ENCODE measurements at places on chromosomes 4 and X. TPM values are rescaled to one million over a fixed set of nuclear protein-coding genes. Genes with fewer than 3 reads are reported as not detected.

DNA sequence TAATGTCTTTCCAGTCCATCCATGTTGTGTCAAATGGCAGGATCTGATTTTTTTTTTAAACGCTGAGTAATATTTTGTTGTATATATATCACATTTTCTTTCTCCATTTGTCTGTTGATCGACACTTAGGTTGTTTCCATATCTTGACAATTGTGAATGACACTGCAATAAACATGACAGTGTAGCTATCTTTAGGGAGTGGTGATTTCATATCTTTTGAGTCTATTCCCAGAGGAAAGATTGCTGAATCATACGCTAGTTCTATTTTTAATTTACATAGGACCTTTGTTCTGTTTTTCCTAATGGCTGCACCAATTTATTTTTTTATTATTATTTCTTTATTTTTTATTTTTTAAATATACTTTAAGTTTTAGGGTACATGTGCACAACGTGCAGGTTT is 470.7 kb downstream of the CCSER1 start:
- H3K36me3 ChIP-seq: no peaks in the 10 kb centered on the region
- no peak overlapping the region for H3K27ac ChIP-seq
- no peak for DNase-seq
- no peak overlapping the region for H3K4me3 ChIP-seq

DNA sequence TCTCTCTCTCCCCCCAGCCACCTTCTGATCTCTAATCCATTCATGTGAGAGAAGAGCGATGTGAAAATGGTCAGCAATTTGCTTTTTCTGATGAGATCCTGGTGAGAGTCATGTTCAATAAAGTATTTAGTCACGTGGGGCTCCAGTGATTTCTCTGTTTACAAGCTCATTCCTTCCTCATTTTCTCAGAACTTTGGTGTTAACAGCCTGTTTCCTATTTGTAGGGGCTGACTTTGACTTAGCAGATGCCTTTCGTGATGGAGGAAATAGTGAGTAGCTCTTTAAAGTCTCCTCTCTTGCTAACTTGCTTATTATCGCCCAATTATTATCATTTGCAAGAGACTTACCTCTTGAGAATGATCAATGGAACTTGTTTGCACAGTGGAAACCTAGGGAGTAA is 72.6 kb upstream of the CD99 start:
- no peaks in the 10 kb centered on the region for H3K4me1 ChIP-seq
- H3K36me3 ChIP-seq: no peaks in the 10 kb centered on the region
- H3K27ac ChIP-seq: no peak overlapping the region
- H3K27me3 ChIP-seq: no peaks in the 10 kb centered on the region
- H3K4me3 ChIP-seq: no peak overlapping the region

- no peaks in the 10 kb centered on the region for H3K4me1 ChIP-seq
- no peak overlapping the region for H3K4me3 ChIP-seq
- no peaks in the 10 kb centered on the region for H3K27me3 ChIP-seq
- DNase-seq: no peak
- no peak overlapping the region for H3K27ac ChIP-seq
Observed at GRCh38 chrX:138775517-138775916, 64.0 kb upstream of the FGF13 start.

GRCh38 chr4:93896516-93896915 is 68.0 kb downstream of the ATOH1 start:
- no peak overlapping the region for H3K27ac ChIP-seq
- no peaks in the 10 kb centered on the region for H3K27me3 ChIP-seq
- H3K4me1 ChIP-seq: no peaks in the 10 kb centered on the region
- H3K4me3 ChIP-seq: no peak overlapping the region
- no peak for DNase-seq
- no peaks in the 10 kb centered on the region for H3K36me3 ChIP-seq

DNA sequence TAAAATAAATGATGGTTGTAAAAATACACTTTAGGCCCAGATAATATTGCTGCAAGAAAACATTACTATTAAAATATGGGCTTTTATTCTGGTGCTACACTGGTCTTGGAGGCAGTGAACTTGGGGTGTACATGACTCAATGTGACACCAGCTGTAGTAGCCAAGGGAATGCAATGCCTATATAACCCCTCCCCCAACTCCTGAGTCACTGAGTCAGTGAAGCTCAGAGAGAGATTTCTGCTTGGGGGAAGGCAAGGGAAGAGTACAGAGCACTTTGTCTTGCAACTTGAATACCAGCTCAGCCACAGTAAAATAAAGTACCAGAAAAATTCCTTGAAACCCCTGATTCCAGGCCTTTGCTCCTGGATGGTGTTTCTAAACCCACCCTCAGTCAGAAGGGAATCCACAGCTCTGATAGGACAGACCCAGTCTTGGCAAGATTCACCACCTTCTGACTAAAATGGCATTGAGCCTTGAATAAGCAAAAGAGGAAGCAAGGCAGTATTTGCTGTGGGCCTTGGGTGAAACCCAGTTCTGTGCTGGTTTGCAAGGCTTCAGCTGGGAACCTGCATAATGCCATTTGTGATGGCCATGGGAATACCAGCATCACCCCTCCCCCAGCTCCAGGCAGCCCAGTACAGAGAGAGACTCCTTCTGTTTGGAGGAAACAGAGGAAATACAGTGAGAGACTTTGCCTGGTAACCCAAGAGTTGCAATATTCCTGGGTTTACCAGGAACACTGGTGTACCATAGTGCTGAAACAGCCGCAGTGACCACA is 209.9 kb downstream of the IQCM start:
- H3K27ac ChIP-seq: no peak overlapping the region
- no peak for DNase-seq
- no peak overlapping the region for H3K4me3 ChIP-seq
- no peaks in the 10 kb centered on the region for H3K4me1 ChIP-seq
- H3K36me3 ChIP-seq: no peaks in the 10 kb centered on the region

GRCh38 chrX:68726366-68726765 is 78.9 kb downstream of the STARD8 start:
- H3K27ac ChIP-seq: no peak overlapping the region
- DNase-seq: no peak
- no peaks in the 10 kb centered on the region for H3K4me1 ChIP-seq
- no peaks in the 10 kb centered on the region for H3K36me3 ChIP-seq
- H3K27me3 ChIP-seq: peaks cover 85% of the 10 kb centered on the region

- H3K4me3 ChIP-seq: no peak overlapping the region
- no peak for DNase-seq
- no peak overlapping the region for H3K27ac ChIP-seq
- no peaks in the 10 kb centered on the region for H3K27me3 ChIP-seq
- H3K4me1 ChIP-seq: no peaks in the 10 kb centered on the region
- H3K36me3 ChIP-seq: no peaks in the 10 kb centered on the region
Observed at GRCh38 chr4:152485726-152486276, 50.1 kb downstream of the FBXW7 start.

DNA sequence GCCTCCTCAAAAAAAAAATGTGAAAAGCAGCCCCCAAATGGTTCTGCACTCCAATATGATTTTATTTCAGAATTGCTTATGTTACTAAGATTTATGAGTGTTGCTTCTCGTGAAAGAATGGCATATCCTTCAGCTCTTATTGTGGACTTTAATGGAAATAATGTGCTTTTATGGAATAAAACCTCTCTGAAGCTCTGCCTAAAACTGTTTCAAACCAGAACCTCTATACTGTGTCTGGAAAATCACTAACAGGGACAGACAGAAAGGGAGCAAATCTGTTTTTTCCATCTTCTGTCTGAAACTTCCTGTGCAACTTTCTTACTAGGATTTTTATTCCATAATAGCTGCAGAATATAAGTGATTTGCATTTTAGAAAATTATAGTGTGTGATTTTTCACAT is 493.1 kb downstream of the ANKRD50 start:
- DNase-seq: no peak
- no peaks in the 10 kb centered on the region for H3K27me3 ChIP-seq
- no peak overlapping the region for H3K27ac ChIP-seq
- H3K4me3 ChIP-seq: no peak overlapping the region
- no peaks in the 10 kb centered on the region for H3K36me3 ChIP-seq

DNA sequence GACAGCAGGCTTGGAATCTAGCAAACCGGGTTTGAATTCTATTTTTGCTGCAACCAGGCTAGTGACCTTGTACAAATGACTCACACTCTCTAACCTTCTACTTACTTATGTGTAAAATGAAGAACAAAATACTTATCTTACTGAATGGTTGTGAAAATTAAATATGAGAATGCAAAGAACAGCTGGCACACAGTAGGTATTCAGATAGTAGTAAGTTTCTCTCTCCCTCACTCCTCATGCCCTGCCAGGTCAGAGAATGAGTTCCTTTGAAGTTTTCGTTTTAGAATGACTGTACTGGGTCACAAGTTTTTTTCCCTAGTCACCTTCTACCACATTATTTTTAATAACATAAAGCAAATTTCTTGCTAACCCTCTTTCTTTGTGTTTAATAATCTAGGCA is 33.0 kb downstream of the CISD2 start:
- no peaks in the 10 kb centered on the region for H3K4me1 ChIP-seq
- H3K36me3 ChIP-seq: no peaks in the 10 kb centered on the region
- H3K27ac ChIP-seq: no peak overlapping the region
- H3K4me3 ChIP-seq: no peak overlapping the region

DNA sequence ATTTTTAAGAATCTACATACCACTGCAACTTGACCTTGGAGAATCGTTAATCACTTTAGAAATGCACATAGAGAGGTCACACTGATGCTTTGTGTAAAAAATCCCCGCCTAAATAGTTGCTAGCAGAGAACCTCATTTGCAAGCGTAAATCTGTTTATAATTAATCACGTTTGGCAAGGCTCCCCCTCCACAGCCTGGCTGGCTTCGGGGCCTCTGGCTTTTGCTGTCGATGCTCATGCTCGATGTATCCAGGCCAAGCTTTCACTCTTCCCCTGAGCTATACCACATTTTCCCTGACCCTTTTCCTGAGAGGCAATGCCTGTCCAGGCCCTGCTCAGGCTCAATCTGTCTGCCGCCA is 23.4 kb downstream of the CYTL1 start:
- H3K4me1 ChIP-seq: no peaks in the 10 kb centered on the region
- H3K27ac ChIP-seq: no peak overlapping the region
- no peak for DNase-seq
- no peaks in the 10 kb centered on the region for H3K36me3 ChIP-seq
- H3K27me3 ChIP-seq: no peaks in the 10 kb centered on the region

- no peaks in the 10 kb centered on the region for H3K27me3 ChIP-seq
- DNase-seq: no peak
- no peak overlapping the region for H3K4me3 ChIP-seq
- no peaks in the 10 kb centered on the region for H3K4me1 ChIP-seq
- H3K27ac ChIP-seq: no peak overlapping the region
Observed at GRCh38 chr4:73803213-73803612, 33.3 kb upstream of the CXCL6 start.

DNA sequence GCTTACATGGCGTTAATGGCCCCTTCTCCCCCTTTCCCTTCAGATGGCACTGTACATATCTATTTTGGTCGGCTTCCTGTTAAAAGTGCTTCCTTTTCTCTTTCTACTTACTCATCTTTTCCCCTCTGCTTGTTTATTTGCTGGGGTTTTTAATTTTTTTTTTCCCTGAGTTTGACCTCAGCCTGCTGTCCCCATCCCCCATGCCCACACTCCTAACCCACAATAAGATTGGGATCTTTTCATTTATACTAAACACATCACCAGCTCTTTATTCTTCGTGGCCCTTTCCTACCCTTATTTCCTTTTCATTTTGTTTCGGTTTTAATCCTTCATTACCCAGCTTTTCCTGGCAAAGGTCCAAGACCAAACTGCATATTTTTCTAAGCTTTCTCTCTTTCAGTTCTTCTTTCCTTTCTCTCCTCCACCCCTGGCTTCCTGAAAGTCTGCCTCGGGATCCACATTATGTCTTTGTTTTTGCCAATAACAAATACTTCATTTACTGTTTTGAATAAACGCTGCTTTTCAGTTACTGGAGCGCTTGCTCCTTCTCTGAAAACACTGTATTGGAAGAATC is 152.0 kb upstream of the USP9X start:
- H3K36me3 ChIP-seq: no peaks in the 10 kb centered on the region
- no peak for DNase-seq
- no peaks in the 10 kb centered on the region for H3K27me3 ChIP-seq
- no peaks in the 10 kb centered on the region for H3K4me1 ChIP-seq

Gene CSAG2
- not detected for total RNA-seq

Gene SPACA5
- not detected for total RNA-seq

Gene CPLX1
- 2.6 TPM for total RNA-seq

Gene TRAM1L1
- 3.1 TPM for total RNA-seq

GRCh38 chr4:108492816-108493595 is 127.4 kb upstream of the RPL34 start:
- no peaks in the 10 kb centered on the region for H3K36me3 ChIP-seq
- no peaks in the 10 kb centered on the region for H3K4me1 ChIP-seq
- no peak overlapping the region for H3K4me3 ChIP-seq
- no peak overlapping the region for H3K27ac ChIP-seq

Gene RAB33A
- 1.6 TPM for total RNA-seq

DNA sequence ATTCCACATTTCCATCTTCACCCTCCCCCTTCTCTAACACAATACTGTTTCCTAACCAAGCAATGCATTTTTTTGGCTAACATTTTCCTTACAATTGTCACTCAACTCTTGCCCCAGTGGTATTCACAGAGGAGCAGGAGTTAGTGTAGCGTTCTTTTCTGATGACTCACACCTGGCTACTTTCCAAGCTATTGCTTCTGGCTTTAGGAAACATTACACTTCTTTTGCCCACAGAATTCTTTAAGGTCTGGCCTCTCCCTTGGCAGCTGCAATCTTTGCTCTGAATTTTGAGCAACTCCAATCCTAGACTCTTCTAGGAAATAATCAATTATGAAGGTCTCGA is 27.5 kb upstream of the PDGFC start:
- H3K27ac ChIP-seq: peak overlapping the region; percentile 54
- H3K27me3 ChIP-seq: no peaks in the 10 kb centered on the region
- no peaks in the 10 kb centered on the region for H3K4me1 ChIP-seq
- DNase-seq: peak; percentile 59
- H3K4me3 ChIP-seq: no peak overlapping the region
- H3K36me3 ChIP-seq: no peaks in the 10 kb centered on the region

Gene TAF7L
- not detected for total RNA-seq
